ENCODE measurements at places on chromosomes 7 and 10.

DNA sequence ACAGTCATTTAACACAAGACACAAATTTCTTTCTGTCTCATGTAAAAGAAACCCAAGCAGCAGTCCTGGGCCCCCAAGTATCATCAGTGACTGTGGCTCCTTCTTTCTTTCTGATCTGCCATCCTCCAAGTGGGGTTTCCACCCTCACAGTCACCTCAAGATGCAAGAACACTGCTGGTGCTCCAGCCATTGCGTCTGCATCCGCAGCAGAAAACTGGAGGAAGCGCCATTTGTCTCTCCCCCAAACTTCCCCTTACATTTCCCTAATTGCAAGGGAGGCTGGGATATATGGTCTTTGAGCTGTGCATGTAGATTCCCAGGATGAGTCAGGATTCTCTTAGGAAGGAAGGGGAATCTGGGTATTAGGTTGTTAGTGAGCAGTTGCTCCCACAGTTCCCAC, 60.9 kb upstream of the GNA12 start:
- DNase-seq: no peak

- no peak for DNase-seq
Measured at GRCh38 chr10:122567056-122567660, 6.6 kb downstream of the DMBT1 start.

DNA sequence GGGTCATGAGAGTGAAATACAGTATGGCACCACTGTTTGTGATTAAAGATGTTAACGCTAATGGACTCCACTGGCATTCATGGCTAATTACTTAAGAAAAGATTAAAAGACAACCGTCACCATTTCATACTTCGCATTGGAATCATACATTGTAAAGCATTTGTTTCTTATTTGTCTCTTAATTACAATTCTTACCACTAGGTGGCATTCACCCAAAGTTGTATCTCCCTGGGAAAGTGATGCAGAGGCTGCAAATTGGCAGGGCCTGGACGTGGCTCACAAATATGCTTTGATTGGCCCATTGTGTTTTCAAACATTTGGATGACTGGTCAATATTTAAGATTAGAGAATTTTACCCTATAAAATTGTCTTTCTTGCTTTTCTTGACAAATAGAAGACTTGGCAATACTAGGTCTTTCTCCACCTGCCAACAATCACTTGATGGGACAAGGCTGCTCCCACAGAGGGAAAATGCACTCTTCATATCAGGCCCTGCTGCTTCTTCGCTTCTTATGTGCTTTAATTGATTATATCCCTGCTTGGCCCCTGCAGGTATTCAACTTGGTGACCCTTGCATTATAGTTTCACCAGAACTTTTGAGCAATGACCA, 72.1 kb upstream of the STARD3NL start:
- peak; percentile 20 for DNase-seq

- DNase-seq: no peak
Measured at GRCh38 chr10:688312-689120, 952 bp downstream of the DIP2C start.

DNA sequence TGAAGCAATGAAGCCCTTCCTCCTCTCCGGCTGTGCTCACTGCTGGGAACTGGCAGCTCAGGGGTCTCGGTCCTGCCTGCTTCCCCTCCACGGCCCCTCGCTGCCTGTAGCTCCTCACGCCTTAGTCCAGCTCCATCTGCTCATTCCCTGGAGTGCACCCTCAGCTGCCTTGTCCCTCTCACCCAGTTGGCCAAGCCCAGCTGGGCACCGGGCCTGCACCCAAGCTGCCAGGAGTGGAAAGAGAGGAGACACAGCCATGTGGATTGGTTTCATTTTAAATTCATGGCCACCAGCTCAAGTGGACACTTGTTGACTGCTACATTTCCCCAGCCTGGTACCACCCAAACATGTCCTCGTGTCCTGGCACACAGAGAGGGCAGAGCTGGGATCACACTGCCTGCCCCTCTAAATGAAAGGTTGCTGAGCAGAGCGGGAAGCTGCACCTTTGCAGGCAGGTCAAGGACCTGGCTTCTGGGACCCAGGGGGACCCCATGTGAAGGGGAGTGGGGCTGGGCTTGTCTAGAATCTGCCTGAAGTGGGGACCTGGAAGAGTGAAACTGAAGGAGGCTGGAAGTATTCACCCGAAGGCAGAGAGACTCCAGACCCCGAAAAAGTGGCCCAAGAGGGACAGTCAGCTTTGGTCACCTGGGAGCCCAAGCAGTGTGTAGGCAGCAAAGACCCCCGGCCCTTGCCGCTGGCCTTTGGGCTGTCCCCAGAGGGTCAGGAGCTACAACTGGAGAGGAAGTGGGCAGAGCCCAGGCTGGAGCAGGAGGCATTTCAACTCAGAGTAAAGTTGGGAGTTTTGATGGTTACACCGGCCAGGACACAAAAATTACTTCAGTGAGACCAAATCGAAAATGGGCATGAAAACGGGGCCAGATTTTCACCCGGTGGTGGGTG, 15.0 kb upstream of the BNIP3 start:
- no peak for DNase-seq

GRCh38 chr10:32390193-32390592, 43.2 kb upstream of the EPC1 start:
- no peak for DNase-seq

GRCh38 chr7:128812514-128813168, 17.6 kb upstream of the FLNC start:
- DNase-seq: peak; percentile 84

DNA sequence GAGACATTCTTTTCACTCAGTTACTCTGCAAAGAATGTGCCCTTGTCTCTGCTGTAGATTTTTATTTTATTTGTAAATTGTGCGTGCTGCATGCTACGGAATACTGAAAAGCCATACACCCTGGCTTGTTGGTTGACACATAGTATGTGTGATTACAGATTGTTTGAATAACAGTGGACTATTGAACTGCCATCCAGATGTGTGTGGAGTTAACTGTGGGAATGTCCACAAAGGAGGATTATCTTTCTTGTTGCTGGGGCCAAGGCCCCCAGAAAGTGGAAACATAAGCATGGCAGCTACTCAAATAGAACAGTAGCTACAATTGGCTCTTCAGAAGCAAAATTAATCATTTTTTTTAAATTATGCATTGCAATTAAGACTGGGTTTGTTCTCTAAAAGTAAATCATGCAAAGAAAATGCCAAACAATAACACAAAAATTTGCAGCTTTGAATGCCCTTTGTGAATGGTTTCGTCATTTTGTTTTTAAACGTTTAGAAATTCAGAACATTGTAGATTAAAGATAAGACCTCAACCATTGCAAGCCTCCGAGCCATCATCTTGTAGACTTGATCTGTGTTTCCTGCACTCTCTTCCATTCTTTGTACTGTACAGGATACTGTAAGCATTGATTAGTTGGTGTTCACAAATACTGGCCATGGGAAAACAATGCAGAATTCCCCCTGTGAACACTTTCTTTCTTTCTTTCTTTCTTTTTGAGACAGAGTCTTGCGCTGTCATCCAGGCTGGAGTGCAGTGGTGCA, 210.3 kb upstream of the TCF7L2 start:
- DNase-seq: no peak

DNA sequence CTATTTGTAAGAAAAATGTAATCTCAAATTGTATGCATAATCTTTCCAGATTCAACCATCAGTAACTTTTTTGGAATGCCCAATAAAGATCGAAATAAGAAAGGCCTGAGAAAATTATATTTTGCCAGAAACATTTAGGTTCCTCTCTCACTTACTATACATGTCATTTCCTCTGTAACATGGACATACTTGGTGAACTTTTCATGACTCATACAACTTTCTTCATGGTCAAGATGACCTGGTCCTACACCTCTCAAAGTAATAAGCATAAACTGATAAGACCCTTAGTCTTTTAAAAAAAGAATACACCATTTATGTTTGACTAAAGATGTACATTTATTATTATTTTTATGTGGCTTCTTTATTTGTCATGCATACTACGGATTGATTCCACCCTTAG, 125.3 kb downstream of the REEP3 start:
- DNase-seq: no peak

GRCh38 chr7:2771274-2771731, 72.8 kb downstream of the GNA12 start:
- no peak for DNase-seq

GRCh38 chr7:92489634-92490033, 11.9 kb upstream of the ERVW-1 start:
- no peak for DNase-seq

DNA sequence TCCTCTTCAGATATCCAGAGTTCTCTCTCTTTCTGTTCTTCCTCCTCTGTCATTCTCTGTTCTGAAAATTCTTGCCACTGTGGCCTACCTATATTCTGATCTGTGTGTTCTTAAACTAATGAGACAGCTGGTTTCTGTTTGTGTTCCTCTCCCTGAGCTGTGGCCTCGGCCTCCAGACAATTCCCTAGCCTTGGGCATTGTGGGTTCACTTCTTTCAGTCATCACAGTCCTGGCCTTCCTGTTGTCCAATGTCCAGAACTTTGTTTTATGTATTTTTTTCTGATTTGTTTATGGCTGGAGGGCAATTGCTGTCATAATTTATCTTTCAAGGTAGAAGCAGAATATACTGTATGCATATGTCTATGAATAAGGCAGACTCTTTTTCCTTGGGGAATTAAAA, 173.2 kb upstream of the MTPN start:
- DNase-seq: no peak

GRCh38 chr7:50921114-50921813, 138.6 kb upstream of the GRB10 start:
- DNase-seq: no peak

GRCh38 chr7:130369110-130369711, 11.1 kb upstream of the CPA1 start:
- peak; percentile 42 for DNase-seq

GRCh38 chr10:119377958-119378736, 164.4 kb downstream of the RGS10 start:
- DNase-seq: no peak

- no peak for DNase-seq
Measured at GRCh38 chr7:74344132-74344496, 54.9 kb downstream of the CLIP2 start.

DNA sequence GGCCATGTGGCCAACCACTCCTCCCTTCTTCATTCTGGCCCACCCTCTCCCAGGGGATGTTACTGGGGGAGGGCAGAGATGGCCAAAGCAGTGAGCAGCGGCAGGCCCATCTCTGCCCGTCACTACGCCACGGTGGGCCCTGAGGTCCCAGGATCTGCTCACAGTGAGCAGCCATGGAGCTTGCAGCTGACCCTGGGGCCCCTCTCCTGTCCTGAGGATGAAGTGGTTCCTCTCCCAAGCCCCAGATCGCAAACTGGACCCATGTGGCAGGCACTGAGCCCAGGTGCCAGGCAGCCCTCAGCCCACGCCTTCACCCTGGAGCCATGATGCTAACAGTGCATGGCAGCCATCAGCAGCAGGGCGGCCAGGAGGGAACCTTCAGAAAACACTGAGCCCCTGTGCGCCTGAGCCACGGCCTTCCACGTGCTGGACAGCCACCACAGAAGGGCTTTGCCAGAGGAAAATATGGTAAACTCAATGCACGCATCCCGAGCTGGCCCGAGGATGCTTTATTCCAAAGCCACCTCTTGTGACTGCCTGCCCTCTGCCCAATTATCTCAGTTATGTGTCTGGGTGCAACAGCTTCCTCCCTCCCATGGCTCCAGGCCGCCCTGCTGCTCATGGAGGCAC, 485.7 kb downstream of the PTPRN2 start:
- no peak for DNase-seq

DNA sequence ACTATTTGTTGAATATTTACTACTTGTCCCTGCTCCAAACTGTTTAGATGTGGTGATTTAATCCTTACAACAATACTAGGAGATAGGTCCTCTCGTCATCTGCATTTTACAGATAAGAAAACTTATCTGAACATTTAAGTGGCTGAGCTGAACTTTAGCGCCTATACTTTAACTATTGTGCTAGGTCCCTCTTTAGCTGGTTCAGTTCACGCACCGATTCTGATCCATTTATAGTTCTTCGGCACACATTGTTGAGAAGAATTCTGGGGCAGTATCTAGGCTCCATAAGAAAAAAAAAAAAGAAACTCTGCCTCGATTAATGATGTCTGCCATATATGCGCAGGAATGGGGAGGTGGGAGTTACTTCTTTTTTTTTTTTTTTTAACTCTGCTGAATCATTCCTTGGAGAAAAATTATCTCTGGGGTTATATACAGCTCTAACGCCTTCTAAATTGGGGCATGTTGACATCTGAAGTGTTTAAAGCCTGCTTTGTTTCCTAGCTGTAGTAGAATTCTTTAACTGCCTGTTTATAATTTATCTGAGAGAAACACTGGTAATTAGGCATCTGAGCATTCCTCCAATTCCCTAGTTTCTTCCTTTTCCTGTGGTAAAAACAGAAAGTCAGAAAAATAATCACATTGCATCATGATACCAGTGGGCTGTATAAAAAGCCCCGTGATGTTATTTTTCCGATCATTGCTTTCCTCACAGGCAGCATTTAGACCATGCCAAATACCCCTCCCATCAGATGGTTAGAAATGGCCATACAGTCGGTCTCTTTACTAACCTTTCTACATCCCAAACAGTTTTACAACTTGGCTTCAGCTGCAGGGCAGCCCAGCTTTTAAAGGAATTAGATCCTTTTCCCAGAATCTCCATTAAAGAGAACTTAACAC, 98.5 kb upstream of the KDM7A start:
- DNase-seq: no peak

GRCh38 chr10:76347832-76348231, 916.4 kb downstream of the LRMDA start:
- DNase-seq: no peak

DNA sequence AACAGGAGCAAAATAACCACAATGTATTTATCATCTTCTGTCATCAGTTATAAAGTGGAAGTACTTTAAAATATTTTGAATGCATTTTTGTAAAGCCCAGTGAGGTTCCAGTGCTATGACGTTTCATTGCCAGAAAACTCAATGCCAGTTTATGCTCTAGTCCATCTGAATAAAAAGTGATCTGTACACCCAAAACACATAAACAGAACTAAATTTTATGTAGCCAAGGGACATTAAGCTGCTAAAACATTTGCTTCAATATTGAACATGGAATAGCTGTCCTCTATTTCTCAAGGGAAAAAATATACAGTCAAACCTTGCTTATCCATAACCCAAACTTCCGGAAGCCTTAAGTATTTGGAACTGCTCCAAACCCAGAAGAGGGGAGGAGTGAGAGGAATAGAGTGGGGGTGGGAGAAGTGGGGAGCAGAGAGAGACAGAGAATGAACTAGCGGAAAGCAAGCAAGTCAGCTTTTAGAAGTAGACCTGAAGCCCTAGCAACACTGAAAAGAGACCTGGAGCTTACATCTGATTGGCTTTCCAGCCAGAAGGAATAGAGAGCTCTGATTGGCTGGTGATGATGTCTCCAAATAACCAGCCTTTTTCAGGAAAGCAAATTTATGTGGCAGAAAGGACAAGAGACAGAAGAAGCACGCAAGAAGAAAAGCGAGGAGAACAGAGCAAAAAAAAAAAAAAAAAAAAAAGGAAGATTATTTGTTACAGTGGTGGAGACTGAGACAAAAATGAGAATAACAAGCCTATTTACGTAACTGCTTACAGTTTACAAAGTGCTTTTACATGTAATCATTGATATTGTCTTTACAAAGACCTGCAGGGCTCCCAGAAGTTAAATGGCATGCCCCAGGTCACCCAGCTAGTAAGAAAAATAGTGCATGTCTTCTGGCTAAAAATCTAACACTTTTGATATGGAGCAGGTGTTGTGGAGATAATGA, 196.0 kb downstream of the RNLS start:
- no peak for DNase-seq

GRCh38 chr7:30201161-30201666, 66.4 kb downstream of the MTURN start:
- no peak for DNase-seq
